ENCODE measurements at places on chromosomes 4 and X.

- no peak for DNase-seq
These were observed 116.6 kb downstream of the SHISA3 start for GRCh38 chr4:42513748-42514492.

DNA sequence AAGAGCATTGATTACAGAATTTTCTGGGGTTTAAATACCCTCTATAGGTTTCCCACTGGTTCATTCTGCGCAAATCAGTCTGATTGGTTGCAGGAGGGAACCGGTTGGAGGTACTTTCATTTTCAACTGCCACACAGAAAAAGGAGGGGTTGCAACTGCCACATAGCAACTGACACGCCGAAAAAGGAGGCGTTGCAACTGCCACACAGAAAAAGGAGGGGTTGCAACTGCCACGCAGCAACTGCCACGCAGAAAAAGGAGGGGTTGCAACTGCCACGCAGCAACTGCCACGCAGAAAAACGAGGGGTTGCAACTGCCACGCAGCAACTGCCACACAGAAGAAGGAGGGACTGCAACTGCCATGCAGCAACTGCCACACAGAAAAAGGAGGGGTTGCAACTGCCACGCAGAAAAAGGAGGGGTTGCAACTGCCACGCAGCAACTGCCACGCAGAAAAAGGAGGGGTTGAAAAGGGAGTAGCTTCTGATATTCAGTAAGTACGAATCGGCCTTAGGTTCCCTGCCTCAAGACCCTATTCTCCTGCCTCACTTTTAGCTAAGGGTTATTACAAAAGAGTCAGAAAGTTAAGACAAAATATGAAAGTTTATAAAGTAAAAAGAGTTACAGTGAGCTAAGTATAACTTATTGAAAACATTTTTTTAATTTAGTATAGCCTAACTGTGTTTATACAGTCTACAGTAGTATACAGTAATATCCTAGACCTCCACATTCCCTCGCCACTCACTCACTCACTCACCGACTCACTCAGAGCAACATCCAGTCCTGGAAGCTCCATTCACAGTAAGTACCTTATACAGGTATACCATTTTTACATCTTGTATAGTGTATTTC, 431.8 kb downstream of the KCTD8 start:
- DNase-seq = no peak

- no peak for DNase-seq
These were observed 895.1 kb downstream of the PCDH18 start for GRCh38 chr4:136637071-136637777.

DNA sequence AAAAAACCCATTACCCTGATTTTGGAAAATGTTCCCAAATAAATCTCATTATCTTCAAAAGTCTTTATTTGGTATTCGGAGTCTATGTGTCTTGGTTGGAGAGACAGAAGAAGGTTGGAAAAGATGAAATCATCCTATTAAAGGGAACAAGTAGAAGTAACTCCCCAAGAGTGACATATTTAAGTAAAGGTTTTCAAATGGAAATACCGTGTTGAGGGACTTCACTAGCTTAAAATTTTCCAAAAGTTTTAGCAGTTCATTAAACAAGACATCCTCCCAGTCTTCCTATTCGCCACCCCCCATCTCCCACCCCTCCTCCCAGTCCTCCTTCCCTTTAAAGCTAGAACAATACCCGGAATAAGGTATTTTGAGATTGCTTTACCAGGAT, 62.7 kb upstream of the CCDC160 start:
- DNase-seq = no peak

DNA sequence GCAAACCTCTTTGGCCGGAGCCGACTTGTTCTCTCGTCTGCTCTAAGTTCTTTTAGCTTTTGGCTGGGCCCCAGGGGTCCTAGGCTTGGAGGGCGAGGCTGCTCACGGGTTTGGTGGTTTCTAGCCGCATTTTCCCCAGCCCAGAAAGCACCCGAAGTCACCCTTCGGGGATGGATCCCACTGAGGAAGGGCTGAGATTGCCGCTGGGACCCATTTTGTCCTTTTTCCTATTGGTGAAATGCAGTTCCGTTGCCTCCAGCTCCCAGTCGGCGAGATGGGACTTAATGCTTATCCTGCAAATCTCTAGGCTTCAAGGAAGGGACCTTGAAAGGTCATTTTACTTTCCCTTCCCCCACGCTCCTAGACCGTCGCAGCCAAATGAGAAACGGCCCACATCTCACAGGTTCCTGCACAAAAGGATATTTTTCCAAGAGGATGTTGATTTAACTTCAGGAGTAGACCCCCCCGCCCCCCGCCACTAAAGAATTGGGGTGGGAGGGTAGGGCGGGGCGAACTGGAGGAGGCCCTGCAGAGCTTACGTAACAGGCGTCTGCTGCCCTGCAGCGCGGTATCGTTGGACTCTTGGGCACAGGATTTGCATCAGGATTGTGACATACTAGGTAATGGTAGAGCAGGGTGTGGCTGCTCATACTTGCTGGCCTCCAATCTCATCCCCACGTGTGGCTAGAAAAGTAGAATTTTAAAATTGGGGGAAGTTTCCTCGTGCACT, 564 bp downstream of the PGK1 start:
- peak; percentile 51 for DNase-seq

DNA sequence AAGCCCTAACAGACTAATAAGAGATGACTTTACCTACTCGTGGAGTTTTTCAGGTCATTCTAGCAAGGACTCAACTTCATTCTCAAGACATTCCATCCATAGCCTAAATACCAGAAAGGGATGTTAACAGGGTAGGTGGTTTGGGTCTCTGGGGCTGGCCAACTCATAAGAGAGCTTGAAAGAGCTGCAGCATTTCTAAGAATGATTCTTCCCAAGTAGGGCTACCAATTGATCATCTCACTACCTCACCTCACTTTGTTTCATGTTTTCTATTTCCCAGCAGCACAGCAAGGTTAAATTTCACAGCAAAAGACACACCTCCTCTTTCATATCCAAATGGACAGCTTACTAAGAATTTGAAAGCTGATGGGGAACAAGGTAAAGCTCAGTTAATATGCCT, 614.8 kb upstream of the DIPK2B start:
- no peak for DNase-seq

GRCh38 chr4:8393593-8394038, 46.9 kb downstream of the ACOX3 start:
- no peak for DNase-seq

GRCh38 chr4:176814770-176815169, 22.0 kb upstream of the VEGFC start:
- no peak for DNase-seq

- no peak for DNase-seq
These were observed 12.4 kb upstream of the FRYL start for GRCh38 chr4:48792348-48793006.
